Thyroid gland (tissue), 4 donors: ENCODE measurements at places on chromosomes 4 and X. TPM values are rescaled to one million over a fixed set of nuclear protein-coding genes. Genes with fewer than 3 reads are reported as not detected.
A peak's percentile ranks its signal among the peaks of the same experiment; 100 is the strongest.

- H3K4me1 ChIP-seq, result no peaks in the 10 kb centered on the region
- H3K36me3 ChIP-seq, result no peaks in the 10 kb centered on the region
- no peak overlapping the region for H3K4me3 ChIP-seq
- DNase-seq, result no peak
These were observed 128.3 kb upstream of the EPHA5 start for GRCh38 chr4:65798498-65799127.

- H3K36me3 ChIP-seq, result no peaks in the 10 kb centered on the region
- H3K4me3 ChIP-seq, result no peak overlapping the region
- no peaks in the 10 kb centered on the region for H3K27me3 ChIP-seq
- no peaks in the 10 kb centered on the region for H3K4me1 ChIP-seq
- no peak for DNase-seq
These were observed 580.5 kb upstream of the FAT1 start for GRCh38 chr4:187304133-187304532.

IL1RAPL2 gene
- total RNA-seq, result not detected

- no peaks in the 10 kb centered on the region for H3K36me3 ChIP-seq
- H3K4me1 ChIP-seq, result no peaks in the 10 kb centered on the region
- no peak for DNase-seq
- no peaks in the 10 kb centered on the region for H3K27me3 ChIP-seq
- no peak overlapping the region for H3K27ac ChIP-seq
These were observed 208.6 kb upstream of the SLC7A11 start for GRCh38 chr4:138450546-138451275.

GRCh38 chr4:150584111-150584915, 2.4 kb downstream of the MAB21L2 start:
- H3K4me1 ChIP-seq, result no peaks in the 10 kb centered on the region
- H3K36me3 ChIP-seq, result no peaks in the 10 kb centered on the region
- H3K4me3 ChIP-seq, result no peak overlapping the region
- no peak for DNase-seq
- peak overlapping the region; percentile 55 for H3K27ac ChIP-seq
- no peaks in the 10 kb centered on the region for H3K27me3 ChIP-seq

DNA sequence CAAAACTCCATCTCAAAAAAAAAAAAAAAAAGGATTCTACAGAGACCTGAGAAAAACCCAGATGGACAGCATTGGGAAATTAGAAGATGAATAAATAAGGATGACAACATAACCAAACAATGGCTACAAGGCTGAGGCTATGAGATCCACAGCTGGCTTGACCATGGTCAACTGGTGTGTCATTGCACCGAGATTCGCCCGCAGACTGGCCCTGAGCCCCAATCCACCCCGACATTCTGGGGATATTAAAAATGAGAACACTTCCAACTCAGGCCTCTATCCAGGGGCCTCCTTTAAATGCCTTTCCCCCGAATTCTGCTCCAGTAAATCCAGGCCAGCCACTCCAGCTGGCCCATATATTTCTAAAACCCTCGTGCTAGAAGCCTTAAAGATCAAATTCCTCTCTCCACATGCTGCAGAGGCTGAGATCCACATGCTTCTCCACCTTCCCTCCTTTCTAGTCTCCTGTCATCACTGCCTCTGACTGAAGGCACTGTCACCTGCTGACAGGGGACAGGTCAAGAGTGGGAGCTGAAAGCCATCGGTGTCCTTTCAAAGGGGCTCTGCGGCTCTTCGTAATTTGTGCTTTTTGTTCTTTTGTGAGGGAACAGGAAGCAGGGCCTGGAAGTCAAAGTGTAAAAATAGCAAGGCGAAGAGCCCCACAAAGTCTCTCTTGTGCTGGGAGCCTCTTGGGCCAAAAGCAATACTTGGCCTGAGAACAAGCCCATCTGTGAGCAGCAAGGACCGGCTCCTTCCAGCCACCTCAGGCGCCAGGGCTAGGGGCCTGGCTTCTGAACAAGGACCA, 203.7 kb downstream of the NSUN7 start:
- no peak for DNase-seq
- peak overlapping the region; percentile 64 for H3K27ac ChIP-seq
- H3K4me3 ChIP-seq, result no peak overlapping the region
- no peaks in the 10 kb centered on the region for H3K27me3 ChIP-seq
- peaks cover 19% of the 10 kb centered on the region for H3K4me1 ChIP-seq
- no peaks in the 10 kb centered on the region for H3K36me3 ChIP-seq

RS1 gene
- not detected for total RNA-seq

DNA sequence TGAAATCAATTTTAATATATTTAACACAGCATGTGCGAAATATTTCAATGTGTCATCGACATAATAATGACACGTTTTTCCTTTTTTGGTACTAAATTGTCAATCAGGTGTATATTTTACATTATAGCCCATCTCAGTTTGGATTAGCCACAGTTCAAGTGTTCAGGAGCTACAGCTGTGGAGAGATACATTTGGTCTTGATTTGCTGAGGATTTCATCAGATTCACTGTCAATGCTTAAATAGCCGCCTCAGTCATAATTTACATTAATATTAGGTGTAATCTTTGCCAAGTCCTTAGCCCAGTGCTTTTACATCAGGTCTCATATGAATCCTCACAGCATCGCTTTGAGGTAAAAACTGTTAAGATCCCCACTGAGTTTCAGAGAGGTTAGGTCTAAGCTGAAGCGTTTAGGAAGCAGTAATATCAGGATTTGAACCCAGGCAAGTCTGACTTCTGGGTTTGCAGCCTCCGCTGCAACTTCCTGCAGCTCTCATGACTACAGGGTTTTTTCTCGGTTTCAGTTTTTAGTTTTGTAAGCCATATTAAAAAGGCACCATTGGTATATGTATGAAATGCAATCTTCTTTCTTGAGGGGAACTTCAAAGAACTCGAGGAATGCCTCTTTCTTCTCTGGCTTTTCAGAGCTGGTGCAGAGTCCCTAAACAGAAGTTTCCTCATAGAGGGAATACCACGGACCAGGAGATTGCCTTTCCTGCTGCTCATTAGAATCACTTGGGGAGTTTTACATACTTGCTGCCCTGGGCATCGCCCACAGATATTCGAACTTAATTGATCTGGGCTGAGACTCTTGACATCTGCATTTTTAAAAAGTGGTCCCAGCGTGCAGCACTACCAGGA, 6.4 kb downstream of the MTM1 start:
- peaks cover 20% of the 10 kb centered on the region for H3K4me1 ChIP-seq
- no peaks in the 10 kb centered on the region for H3K36me3 ChIP-seq
- H3K27me3 ChIP-seq, result no peaks in the 10 kb centered on the region
- H3K27ac ChIP-seq, result peak overlapping the region; percentile 47

- no peaks in the 10 kb centered on the region for H3K36me3 ChIP-seq
- no peaks in the 10 kb centered on the region for H3K27me3 ChIP-seq
- no peak overlapping the region for H3K4me3 ChIP-seq
- no peak for DNase-seq
These were observed 360.0 kb downstream of the CHIC1 start for GRCh38 chrX:73922856-73923455.

DNA sequence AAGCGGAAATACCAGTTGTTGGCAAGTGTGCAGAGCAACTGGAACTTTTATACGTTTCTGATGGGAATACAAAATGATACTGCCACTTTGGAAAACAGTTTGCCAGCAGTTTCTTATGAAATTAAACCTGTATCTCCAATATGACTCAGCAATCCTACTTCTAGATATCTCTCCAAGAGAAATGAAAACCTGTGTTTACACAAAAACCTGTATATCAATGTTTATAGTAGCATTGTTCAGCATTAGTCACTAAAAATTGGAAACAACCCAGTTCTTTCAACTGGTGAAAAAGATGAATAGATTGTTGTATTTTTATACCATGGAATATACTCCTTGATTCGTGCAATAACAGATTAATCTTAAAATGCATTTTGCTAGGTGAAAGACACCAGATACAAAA, 26.8 kb downstream of the ATP7A start:
- no peak overlapping the region for H3K4me3 ChIP-seq
- no peaks in the 10 kb centered on the region for H3K27me3 ChIP-seq

DNA sequence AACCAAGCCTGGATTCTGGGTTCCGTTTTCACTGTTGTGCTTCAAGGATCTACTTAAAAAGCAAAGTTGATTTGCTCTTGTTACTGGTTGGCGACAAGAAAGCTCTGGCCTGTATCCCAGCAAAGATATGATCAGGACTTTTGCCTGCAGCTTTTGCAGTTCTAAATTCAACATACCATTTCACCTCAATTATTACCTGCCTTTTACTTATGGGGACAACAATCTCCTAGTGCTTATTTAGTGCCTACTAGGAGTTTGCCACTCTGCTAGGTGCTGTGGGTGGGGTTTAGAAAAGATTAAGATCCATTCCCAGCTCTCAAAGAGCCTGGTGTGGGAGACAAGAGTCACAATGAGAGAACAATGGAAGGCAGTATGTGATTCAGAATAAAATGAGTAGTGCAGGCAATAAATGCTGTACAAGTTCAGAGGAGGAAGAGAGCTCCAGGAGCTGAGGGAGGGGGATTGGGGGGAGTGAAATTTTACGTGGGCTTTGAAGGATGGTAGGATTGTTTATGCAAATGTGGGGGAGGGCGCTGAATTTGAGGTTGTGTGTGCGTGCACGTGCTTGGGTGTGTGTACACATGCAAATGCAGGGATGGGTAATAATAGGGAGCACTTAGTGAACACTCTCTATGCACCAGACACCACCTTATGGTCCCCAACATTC, 5.0 kb upstream of the TMEM164 start:
- H3K27me3 ChIP-seq, result no peaks in the 10 kb centered on the region
- no peaks in the 10 kb centered on the region for H3K36me3 ChIP-seq
- H3K27ac ChIP-seq, result peak overlapping the region; percentile 74
- peak; percentile 37 for DNase-seq
- no peak overlapping the region for H3K4me3 ChIP-seq

DNA sequence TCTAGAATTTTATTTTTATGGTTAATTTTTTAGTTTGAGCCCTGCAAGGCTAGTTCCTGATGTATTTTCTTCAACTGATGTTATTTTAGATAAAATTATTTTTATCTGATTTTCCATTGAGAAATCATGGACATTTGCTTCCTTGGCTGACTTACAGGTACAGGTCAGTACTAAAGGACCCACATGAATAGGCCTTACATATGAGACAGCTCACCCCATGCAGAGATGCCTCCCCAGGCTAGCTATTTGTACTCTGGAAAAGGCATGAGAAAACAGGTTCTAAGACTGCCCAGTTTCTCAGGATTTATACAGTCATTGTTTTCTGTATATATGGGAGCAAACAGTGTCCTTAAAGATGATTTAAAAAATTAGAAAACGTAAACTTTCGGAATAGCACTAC, 255.5 kb downstream of the BMPR1B start:
- no peak for DNase-seq

GRCh38 chr4:157076578-157076947, 613 bp downstream of the GLRB start:
- H3K36me3 ChIP-seq, result no peaks in the 10 kb centered on the region
- peaks cover 5% of the 10 kb centered on the region for H3K4me1 ChIP-seq
- H3K4me3 ChIP-seq, result peak overlapping the region; percentile 41
- DNase-seq, result peak; percentile 28
- no peak overlapping the region for H3K27ac ChIP-seq

GRCh38 chr4:7959078-7959477, 19.4 kb upstream of the AFAP1 start:
- H3K4me1 ChIP-seq, result no peaks in the 10 kb centered on the region
- no peaks in the 10 kb centered on the region for H3K36me3 ChIP-seq
- no peak overlapping the region for H3K4me3 ChIP-seq
- DNase-seq, result no peak

DNA sequence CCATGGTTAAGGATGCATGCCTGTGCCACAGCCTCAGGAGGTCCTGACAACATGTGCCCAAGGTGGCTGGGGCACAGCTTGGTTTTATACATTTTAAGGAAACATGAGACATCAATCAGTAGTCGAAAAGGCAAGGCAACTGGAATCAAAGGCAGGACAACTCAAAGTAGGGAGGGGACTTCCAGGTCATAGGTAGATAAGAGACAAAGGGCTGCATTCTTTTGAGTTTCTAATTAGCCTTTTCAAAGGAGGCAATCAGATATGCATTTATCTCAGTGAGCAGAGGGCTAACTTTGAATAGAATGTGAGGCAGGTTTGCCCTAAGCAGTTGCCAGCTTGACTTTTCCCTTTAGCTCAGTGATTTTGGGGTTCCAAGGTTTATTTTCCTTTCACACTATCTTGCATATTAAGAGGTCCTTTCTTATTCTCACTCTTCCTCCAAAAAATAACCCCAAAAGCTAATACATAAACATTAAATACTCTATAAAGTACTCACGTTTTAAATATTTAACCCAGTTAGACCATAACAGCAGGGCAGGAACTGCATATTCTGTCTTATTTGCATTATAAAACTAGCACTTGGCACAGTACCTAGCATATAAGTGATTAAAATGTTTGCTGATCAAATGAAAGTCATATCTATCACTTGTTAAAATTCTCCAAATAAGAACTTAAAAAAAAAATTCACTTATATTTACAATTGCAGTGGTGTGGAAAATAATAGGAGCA, 36.3 kb upstream of the UGT8 start:
- DNase-seq, result peak; percentile 2
- H3K27me3 ChIP-seq, result no peaks in the 10 kb centered on the region
- no peaks in the 10 kb centered on the region for H3K36me3 ChIP-seq

- H3K36me3 ChIP-seq, result no peaks in the 10 kb centered on the region
- peak overlapping the region; percentile 30 for H3K27ac ChIP-seq
- DNase-seq, result no peak
These were observed 32.1 kb downstream of the TMEM131L start for GRCh38 chr4:153497988-153498967.

GRCh38 chr4:47143261-47143660, 111.9 kb downstream of the GABRB1 start:
- H3K4me1 ChIP-seq, result no peaks in the 10 kb centered on the region
- H3K27ac ChIP-seq, result no peak overlapping the region
- DNase-seq, result no peak
- no peak overlapping the region for H3K4me3 ChIP-seq
- H3K27me3 ChIP-seq, result no peaks in the 10 kb centered on the region
- no peaks in the 10 kb centered on the region for H3K36me3 ChIP-seq

- no peaks in the 10 kb centered on the region for H3K27me3 ChIP-seq
- no peak for DNase-seq
- H3K36me3 ChIP-seq, result no peaks in the 10 kb centered on the region
- peak overlapping the region; percentile 56 for H3K27ac ChIP-seq
These were observed 665 bp downstream of the PSMD10 start for GRCh38 chrX:108090491-108091263.

PCYT1B gene
- not detected for total RNA-seq

- H3K4me3 ChIP-seq, result no peak overlapping the region
- H3K27me3 ChIP-seq, result no peaks in the 10 kb centered on the region
- H3K4me1 ChIP-seq, result no peaks in the 10 kb centered on the region
- H3K27ac ChIP-seq, result no peak overlapping the region
- no peak for DNase-seq
These were observed 65.5 kb downstream of the SPATA18 start for GRCh38 chr4:52116641-52117040.

GLUD2 gene
- total RNA-seq, result 0.50 TPM

DNA sequence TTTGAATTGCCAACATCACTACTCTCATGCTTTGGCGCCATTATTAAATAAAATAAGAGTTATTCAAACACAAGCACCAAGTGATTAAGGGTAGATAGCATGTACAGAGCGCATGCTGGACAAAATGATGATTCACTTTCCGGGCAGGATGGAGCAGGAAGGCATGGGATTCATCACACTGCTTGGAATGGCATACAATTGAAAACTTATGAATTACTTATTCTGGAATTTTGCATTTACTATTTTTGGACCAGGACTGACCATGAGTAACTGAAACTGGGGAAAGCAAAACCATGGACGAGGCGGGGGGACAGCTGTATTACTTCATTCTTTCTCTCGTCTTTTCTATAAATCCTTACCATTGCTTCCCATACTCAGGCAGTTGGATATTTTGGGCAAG, 28.5 kb upstream of the FGF5 start:
- H3K27me3 ChIP-seq, result no peaks in the 10 kb centered on the region
- no peaks in the 10 kb centered on the region for H3K36me3 ChIP-seq
- H3K27ac ChIP-seq, result no peak overlapping the region
- no peaks in the 10 kb centered on the region for H3K4me1 ChIP-seq
- no peak overlapping the region for H3K4me3 ChIP-seq
- DNase-seq, result no peak
